ENCODE measurements at places on chromosomes 7 and 10.
A peak's percentile ranks its signal among the peaks of the same experiment; 100 is the strongest.

DNA sequence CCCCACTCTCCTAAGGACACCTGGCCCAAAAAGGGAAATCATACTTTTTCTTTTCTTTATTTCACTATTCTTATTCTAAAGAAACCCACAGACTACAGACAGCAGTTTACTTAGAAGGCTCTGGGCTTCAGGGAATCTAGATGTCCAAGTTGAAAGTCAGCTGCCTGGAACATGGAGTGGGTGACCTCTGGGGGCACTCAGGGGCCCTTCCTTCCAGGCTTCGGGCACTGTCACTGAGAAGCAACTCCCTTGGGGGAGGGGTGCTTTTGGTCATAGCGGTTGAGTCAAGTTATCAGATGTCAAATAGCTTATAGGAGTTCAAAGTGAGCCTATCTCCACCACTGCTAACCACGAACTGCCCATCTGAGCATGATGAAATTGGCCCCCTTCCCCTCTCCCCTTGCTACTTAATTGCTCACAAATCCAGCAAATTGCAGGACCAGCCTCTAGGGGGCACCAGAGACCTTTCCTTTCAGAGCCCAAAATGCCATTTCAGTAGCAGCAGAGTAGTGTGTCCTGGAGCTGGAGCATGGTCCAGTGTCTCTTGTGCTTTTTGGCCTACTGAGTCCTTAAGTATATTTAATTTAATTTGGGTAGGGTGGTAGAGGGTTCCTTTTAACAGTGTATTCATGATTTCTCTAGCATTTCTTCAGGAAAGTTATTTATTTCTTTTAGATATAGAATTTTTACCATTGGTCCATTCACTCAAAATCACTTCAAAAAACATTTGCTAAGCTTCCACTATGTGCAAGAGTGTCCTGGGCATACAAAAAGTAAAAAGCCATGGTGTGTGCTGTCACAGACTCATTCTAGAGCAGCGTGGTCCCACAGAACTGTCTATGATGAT is 463.8 kb downstream of the KCNMA1 start:
- DNase-seq = peak; percentile 79

DNA sequence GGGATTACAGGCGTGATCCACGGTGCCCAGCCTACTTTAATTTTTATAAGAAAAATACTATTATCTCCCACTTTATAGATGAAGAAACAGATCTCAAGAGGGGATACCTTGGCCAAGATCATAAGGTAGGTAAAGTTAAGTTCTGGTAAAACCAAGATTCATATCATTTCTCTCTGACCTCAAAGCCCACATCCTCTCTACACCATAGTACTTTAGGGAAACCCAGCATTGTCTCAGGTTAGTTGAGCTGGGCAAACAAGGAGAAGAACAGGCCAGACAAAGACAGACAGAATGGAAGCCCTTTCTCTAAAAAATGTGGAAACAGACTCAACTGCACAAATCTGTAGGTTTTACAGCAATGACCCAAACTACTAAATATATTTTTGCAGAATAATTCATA is 197.7 kb upstream of the FRMD4A start:
- no peak for DNase-seq

- DNase-seq = peak; percentile 76
These were observed 90.8 kb downstream of the SNX13 start for GRCh38 chr7:17849504-17849903.

- DNase-seq = no peak
These were observed 34.6 kb upstream of the MALRD1 start for GRCh38 chr10:19014034-19014433.

GRCh38 chr7:111132833-111133232 is 41.9 kb downstream of the LRRN3 start:
- DNase-seq = peak; percentile 61

DNA sequence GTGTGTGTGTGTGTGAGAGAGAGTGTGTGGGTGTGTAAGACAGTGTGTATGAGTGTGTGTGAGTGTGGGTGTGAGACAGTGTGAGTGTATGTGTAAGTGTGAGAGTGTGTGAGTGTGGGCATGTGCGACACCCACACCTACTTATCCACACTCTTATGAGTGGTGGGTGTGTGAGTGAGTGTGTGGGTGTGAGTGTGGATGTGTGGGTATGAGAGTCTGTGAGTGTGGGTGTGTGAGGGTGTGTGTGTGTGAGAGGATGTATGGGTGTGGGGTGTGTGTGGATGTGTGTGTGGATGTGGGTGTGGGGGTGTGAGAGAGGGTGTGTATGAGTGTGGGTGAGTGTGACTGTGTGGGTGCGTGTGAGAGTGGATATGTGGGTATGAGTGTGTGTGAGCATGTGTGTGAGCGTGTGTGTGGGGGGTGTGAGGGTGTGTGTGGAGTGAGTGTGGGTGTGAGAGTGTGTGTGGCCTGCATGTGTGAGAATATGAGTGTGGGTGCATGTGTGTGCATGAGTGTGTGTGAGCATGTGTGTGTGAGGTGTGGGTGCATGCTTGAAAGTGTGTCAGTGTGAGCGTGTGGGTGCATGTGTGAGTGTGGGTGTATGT is 15.1 kb downstream of the VWC2 start:
- no peak for DNase-seq

DNA sequence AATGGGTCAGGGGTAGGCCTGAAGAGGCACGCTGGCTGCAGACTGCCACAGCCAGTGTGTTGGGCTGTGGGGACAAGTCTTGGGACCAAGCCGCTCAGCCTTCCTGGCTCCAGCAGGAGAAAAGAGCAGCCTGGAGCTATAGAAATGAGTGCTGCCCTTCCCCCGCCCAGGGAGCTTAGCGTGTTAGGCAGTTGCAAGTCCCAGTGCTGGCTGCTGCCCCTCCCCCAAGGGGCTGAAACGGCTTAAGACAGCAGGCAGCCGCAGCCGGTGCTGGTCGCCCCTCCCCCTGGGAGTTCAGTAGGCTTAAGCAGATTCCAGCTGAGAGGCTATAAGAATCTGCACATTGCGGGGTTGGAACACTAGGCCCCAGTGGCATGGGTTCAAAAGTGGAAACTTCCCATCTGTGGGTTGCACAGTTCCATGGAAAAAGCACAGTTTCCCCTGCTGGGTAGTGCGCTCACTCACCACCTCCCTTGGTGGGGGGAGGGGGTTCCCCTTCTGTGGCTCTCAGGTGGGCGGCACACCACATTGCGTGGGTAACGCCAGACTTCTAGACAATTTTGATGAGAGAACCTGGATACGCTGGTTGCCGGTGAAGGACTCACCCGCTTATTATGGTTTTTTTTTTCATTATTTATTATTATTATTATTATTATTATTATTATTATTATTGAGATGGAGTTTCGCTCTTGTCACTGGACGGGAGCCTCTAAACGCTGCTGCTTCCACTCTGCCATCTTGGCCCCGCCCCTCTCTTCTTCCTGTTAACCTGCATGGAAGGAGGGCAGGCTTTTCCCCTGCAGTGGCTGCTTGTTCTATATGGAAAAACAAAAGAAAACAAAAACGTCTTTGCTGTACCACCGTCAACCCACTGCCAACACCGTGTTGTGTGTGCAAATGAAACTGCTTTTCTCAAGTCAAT is 151.1 kb downstream of the CXCL12 start:
- no peak for DNase-seq

DNA sequence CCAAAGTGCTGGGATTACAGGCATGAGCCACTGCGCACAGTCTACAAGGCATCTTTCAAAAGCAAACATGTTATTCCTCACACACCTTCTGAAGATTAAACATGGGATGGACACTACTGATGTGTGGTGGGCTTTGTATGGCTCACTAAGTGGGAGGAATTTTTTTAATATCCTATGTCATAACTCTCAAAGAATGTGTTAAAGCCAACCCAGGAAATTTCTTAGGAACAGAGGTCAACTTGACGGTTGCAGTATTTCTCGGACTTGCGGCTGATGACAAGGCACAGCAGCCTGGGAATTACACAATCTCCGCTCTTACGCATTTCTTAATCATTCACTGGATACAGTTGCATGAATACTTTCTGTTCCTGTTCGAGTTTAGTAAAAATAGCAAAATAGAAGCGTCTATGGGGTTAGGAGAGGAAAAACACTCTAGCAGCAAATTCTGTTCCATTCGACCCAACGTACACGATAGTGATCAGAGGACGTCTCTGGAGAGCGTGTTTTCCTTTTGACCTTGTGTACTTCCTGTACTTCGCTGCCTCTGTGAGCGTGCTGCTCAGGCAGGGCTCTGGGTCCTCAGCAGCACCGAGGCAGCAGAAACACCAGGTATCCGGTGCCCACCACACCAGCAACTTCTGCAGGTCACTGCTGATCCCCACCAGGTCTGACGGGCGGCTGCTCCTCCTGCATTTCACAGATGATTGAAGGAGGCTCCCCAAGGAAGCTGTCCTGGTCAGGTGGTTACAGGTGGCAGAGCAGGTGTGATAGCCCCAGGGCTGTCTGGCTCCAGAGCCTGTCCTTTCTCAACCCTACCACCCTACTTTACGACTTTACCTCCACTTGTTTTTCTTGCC is 26.4 kb upstream of the SRGN start:
- peak; percentile 99 for DNase-seq

- no peak for DNase-seq
These were observed 229.3 kb downstream of the USP6NL start for GRCh38 chr10:11382187-11382586.

GRCh38 chr10:133350283-133350949 is 3.2 kb downstream of the PRAP1 start:
- DNase-seq = no peak

DNA sequence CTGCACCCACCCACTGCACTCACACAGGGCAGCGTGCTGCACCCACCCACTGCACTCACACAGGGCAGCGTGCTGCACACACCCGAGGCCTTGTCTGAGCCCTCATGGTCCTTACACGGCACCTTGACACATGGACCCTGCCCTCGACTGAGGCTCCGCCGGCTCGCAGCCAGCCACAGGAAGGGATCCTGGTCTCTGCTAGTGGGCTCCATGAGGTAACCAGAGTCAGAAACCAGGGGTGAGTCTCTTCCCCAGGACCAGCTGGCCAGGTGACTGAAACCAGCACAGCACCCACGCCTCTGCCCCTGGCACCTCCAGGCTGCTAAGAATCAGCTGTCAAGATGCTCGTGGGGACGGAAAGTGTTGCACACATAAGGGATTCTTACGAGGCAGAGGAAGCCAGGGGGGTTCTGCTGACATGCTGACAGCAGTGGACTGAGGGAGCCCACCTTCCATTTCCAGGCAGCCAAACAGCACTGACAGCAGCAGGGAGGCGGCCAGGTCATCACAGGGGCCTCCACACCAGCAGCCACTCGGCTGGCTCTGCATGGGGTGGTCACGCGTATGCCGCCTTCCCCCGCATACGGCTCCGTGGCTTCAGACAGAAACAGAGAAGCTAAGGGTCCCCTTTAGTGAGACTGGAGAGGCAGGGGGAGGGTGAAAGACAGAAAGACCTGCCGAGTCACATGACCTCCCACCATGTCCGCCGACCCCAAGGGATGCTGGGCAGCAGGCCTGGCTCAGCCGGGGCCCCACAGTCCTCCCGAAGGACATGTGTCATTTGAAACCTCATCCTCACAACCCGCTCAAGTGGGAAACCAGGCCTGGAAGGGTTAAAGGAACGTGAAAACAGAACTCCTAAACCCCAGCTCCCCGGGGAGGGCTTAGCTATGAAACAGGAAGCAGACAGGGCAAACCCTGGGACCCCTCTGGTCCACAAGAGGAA is 34.2 kb downstream of the GPER1 start:
- DNase-seq = no peak

DNA sequence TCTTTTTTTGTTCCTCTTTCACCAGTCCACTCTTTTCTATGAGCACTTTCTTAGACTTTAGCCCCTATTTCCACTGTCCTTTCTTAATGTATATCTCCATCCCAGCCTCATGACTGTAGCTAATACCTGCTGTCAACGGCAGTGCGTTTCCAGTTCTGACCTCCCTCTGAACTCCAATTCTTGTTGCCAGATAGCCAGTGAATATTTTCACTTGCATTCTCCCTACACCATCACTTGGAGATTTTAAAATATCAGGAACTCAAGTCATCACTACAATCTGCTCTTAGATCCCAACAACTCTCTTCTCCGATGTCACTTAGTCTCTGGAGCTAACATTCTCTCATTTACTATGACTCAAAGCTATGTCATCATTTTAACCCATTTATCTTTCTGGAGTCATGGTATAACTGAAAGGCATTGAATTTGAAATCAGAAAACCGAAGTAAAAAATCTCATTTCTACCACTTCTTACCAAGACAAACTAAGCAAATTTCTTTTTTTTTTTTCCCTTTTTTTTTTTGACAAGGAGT is 5.1 kb upstream of the SLC16A12 start:
- DNase-seq = peak; percentile 73

DNA sequence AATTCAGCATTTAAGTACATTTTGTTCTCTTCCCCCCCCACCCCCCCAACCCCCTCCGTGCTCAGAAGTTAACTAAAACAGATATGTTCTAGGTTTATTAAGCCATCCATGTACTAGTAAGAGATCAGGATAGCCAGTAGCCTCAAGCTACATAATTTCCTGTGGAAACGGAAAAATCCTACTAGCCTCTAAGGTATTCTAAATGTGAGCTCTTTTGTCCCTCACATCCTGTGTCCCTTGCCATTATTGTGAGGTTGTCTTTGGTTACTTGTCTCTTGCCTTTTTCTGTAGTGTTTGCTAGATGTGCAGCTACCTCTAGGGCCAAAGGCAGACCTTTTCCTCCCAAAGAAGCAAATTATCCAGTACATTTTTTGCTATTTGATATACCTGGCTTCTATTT is 92.1 kb downstream of the BTRC start:
- DNase-seq = no peak

DNA sequence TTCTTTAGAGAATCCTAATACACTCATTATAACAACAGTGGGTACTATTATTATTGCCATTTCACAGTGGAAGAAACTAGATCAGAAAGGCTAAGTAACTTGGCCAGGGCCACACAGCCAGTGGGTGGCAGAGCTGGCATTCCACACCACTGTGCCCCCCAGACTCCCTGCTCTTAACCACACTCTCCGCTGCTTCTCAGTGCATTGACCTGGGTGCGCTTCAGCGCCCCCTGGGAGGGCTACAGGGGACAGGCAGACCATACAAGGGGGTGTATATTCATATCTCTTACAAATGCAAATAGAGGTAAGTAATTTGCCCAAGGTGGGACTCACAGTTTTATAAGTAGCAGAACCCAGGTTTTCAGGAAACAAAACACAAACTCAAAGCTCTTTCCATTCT is 77.0 kb upstream of the NMT2 start:
- no peak for DNase-seq

DNA sequence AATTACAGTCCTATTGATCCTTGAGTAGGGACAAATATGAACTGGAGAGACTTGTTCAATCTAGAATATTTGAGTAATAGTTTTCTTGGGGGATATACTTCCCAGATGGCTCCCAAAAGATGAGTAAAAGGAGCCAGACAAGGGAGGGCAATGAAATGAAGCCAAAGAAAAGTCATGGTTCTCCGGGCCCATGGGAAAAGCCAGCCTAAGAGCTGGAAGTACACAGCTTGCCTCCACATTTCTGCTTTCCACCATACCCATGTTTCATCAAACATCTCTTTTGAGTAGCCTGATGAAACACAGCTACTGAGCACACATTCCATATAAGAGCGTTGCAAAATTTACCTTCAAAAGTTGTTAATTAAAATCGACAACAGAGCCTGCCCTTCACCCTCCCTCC is 535.0 kb upstream of the FZD8 start:
- DNase-seq = no peak

DNA sequence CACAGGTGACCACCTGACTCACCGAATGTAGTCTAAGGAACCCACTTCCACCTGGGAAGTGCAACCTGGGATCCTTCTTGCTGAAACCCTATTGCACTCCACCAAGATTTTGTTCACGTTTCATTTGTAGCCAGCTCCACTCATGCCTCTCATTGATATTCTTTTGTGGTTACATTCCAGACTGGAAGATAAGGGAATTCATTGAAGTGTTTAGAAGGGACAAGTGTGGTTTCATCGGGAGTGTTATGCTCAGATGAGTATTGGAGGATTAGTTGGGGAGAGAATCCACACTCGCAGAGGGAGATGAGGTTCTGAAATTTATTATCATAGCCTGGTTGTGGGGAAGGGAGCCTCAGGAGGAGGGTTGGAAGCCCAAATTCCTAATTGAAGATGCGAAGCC is 320.4 kb downstream of the KCNMA1 start:
- no peak for DNase-seq
